D721Med (cell line): ENCODE measurements at places on chromosomes 4 and X.

DNA sequence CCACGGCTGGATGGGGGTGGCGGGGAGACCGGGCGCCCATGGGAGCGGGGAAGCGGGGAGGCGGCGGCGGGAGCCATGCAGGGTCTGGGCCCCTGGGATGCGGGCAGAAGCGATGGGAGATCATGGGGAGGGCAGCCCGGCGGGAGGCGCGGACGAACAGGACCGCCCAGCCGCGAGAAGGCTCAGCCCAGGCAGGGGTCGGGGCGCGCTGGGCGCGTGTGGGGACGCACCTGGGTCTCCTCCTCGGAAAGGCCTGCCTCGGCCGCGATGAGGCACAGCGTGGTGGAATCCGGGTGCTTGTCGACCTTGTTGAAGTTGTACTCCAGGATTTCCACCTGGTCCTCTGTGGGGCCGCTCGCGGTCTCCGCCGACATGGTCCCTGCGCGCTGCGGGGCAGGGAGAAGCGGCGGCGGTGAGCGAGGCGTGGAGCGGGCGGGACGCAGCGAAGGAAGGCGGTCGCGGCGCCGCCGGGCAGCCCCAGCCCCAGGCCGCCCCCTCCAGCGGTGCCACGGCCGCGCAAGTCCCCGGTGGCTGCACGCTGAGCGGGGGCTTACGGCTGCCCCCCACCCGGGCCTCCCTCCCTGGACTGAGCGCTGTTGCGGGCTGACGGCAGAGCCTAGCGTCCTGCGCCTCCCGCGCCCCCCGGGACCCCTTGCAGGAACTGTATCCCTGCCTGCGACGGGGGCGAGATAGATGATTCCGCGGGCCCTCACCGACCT is 25.3 kb downstream of the HOPX start:
- DNase-seq = no peak

- DNase-seq = no peak
Observed at GRCh38 chrX:50770702-50771101, 43.3 kb downstream of the SHROOM4 start.

- no peak for DNase-seq
Observed at GRCh38 chr4:139770361-139770760, 104.7 kb downstream of the MGST2 start.

- DNase-seq = no peak
Observed at GRCh38 chr4:6961496-6962210, 52.0 kb downstream of the TBC1D14 start.

DNA sequence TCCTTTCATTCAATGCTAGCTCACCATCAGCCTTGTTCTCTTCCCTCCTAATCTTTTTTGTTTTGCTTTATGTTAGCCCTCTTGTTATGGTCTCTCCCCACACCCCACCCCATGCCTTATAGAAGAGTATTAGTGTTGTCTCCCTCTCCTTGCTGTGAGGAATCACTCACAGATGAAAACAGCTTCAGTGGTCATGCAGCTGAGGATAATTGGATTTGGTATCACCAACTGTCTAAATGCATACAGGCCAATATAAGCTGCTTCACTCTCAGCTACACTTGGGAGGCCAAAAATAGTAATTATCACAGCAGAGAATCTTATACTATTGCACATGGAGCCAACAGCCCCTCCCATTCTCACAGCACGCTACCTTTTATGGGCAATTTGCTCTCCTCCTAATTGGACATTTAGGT is 494.6 kb upstream of the FAM241A start:
- no peak for DNase-seq

DNA sequence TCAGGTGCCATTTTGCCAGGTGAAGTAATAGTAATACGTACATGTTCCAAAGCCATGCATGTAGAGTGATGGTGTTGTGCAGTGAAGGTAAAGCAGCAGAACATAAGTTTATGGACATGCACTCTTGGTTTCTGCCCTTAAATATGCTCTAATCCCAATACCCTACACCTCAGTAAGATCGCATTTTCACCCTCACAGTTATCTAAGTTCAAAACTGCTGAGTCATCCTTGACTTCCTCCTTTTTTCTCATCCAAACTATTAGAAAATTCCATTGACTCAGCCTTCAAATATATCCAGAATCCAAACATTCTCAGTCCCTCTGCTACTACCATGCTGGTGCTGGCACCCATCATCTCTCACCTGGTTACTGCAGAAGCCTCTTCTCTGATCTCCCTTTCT is 652.9 kb upstream of the IGFBP7 start:
- DNase-seq = no peak

GRCh38 chr4:183107891-183108459 is 8.9 kb downstream of the WWC2 start:
- DNase-seq = no peak

DNA sequence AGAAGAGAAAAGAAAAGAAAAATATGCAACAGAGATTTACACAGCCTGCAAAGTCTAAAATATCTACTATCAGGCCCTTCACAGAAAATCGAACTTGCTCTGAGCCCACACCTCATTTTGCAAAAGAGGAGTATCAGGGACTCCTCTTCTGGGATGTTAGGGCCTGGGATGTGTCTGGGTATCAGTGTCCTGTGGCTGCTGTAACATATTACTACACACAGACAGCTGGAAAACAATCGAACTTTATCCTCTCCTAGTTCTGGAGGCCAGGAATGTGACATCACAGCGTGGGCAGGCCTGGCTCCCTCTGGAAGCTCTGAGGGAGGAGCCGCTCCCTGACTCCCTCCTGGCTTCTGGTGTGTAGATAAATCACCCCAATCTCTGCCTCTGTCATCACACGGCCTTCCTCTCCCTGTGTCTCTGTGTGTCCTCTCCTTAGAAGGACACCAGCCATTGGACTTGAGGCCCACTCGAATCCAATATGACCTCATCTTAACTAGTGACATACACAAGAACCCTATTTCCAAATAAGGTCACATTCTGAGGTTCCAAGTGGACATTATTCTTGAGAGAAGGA is 52.9 kb downstream of the PPP2R2C start:
- no peak for DNase-seq

- DNase-seq = no peak
Observed at GRCh38 chr4:102319594-102319993, 25.7 kb downstream of the SLC39A8 start.
